AG04450 (cell line): ENCODE measurements at places on chromosomes 2 and 18.

GRCh38 chr2:7673853-7674252 lies 756.6 kb downstream of the RNF144A start:
- no peak for DNase-seq

GRCh38 chr2:28231110-28231631 lies 161.5 kb upstream of the FOSL2 start:
- no peak for DNase-seq

- no peak for DNase-seq
These were observed 1.1 kb upstream of the KDM3A start for GRCh38 chr2:86439879-86440630.

- DNase-seq = no peak
These were observed 9.9 kb downstream of the CCT7 start for GRCh38 chr2:73243884-73244570.

DNA sequence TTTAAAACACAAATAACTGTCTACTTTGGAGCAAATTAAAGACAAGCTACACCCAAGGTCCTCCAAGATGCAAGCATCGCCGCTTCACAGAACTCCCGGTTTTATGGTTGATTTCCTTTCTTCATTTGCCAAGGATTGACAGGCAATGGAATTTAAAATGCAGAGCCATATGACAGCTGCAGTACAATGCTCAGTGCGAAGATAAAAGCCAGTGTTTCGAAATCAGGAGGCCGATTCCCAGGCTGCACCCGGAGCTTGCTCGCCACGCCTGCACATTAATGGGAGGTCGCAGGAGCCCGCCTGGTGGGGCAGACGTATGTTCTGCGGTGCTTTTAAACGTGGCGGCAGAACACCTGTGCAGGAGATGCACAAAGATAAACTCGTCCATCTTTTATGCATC lies 727.6 kb upstream of the SOX11 start:
- DNase-seq = no peak

- no peak for DNase-seq
These were observed 149.7 kb downstream of the TFCP2L1 start for GRCh38 chr2:121135168-121135853.

DNA sequence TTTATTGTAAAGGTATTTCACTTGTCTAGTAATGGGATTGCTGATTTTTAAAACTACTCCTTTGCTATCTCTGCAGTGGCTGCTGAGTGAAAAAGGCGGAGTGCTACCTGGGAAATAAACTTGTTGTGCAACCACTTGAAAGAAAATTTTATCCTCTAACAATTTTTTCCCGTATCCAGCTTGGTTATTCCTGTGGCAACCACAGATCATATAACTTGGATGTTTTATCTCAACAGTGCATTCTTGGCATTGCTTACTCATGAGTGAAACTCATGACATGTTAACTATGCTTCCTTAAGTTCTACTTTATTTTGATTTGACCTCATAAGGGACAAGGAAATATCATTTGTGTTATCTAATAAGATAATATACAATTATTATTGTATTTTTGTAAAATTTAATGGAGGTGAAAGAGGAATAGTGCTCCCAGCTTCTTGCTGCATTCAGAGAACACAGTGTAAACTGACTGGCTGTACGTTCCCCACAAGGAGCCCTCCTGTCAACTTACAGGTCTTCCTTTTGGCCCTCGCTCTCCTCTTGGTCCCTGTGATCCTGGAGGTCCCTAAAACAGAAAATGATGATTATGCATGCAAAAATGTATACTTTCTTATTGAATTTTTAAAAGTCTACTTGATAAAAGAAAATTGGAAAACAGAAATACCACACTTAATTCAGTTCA lies 82.7 kb downstream of the COL5A2 start:
- peak; percentile 71 for DNase-seq

GRCh38 chr18:63158676-63159291 lies 160.8 kb downstream of the BCL2 start:
- DNase-seq = no peak

DNA sequence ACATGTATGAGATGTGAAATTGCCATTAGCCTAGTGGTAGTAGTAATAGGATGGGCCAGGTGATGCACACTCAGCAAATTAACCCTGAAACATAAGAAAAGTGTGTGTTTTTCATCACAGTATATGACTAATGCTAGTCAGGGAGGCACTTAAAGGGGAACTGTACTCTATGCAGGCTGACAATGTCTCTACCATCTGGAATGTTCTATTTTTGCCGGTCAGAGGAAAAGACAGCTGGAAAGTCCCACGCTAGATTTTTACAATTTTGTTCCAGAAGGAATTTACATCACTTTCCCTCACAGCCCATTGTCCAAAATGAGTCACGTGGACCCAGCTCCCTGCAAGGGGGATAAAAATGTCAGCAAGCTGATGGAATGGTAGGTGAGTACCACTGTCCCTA lies 746.3 kb upstream of the CHAC2 start:
- peak; percentile 62 for DNase-seq

- DNase-seq = no peak
These were observed 46.8 kb downstream of the MRPS5 start for GRCh38 chr2:95074663-95075439.

GRCh38 chr2:231521443-231521842 lies 8.8 kb downstream of the NMUR1 start:
- no peak for DNase-seq

- no peak for DNase-seq
These were observed 758.1 kb upstream of the SALL3 start for GRCh38 chr18:78221496-78221895.
